Mammary epithelial cell (primary cell): ENCODE measurements at places on chromosomes 1 and 21.

DNA sequence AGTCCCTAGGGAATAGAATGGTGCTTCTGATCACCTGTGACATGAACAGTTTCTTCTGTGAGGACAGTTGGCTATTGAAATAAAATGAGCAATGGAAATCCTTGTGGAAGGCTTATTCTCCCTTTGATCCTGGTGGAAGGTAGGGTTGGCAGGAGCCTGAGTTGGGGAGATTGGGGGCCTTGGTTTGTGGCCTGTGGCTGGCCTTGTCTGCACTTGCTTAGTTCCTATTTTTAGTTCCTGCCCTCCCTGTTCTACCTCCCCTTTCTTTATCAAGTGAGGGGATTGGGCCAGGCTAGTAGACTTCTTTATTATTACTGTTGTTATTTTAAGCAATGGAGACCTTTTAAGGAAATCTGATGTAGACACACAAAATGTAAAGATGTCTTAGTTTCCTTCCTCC, 8.2 kb downstream of the DMRTB1 start:
- DNase-seq, result no peak

DNA sequence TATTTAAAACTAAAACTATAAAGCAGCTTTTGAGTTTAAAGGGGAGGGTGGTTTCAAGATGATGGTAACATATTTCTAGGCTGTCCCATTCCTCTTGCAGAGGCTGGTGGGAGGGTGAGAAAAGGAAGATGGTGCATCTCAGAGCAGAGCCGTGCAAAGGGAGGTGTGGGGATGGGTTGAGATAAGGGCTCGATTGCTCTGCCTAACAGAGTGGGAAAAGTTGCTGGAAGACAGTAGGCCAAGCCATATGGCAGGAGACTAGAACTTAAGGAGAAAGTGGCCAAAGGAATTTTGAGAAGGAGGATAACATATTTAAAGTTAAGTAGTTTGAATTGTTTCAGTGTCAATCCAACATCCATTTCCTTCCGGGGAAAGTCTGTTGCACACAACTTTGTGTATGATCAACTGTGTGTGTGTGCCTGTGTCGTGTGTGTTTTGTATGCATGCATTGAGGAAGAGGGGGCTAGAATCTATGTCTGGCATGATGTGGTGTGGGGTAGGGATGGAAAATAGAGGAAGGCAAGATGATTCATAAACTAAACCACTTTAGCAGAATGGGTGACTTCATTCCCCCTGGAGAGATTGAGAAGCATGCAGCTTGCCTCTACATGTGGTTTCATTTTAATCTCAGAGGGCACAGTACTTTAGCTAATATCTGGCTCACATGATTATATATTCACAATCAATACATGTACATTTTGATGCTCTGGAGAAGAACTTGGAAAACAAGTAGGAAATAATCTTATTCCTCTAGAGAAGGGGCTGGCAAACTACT, 145.0 kb upstream of the DNAH14 start:
- DNase-seq, result peak; percentile 32

DNA sequence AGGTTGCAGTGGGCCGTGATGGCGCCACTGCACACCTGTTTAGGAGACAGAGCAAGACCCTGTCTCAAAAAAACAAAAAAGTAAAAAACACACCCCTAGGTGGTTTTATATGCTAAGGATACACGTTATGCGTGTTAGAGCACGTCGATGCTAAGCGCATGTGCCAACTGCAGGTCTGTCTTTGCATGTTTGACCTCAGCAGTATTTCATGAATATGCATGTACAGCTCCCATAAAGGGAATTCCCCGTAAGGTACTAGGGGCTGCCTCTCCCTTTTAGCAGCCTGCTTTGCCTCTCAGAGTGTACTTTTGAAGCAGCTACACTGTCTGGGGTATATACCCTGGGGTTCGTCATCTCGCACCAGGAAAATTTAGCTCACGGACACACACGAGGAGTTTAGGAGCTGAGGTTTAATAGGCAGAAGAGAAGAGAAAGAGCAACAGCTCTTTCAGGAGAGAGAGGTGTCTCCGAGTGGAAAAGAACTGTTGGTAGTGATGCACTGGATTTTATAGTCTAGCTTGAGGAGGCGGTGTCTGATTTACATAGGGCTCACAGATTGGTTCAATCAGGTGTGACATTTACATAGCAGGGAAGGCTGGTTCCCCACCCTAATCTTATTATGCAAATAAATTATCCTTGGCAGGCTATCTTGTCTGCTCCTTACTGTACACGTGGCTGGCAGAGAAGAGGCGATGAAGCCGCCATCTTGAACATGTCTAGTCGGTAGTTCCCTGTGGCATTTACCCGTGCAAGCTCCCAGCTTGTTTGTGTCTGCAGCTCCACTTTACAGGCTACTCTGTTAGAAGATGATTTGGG, 4.2 kb upstream of the OTUD3 start:
- DNase-seq, result peak; percentile 86

- no peak for DNase-seq
These were observed at the start of gene LRRC42 for GRCh38 chr1:53946252-53947171. LRRC42 (plus strand) TSS chr1:53946350; CDS start chr1:53952000, 5,650 bp downstream.

DNA sequence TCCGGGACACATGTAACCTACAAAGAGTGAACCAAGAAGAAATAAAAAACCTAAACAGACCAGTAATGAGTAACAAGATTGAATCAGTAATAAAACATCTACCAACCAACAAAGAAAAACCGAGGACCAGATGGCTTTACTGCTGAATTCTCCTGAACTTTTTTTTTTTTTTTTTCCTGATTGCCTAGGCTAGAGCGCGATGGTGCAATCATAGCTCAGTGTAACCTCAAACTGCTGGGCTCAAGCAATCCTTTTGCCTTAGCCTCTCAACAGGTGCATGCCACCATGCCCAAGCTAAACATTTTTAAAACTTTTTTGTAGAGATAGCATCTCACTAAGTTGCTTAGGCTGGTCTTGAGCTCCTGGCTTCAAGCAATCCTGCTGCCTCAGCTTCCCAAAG, 11.2 kb upstream of the FGGY start:
- DNase-seq, result no peak

DNA sequence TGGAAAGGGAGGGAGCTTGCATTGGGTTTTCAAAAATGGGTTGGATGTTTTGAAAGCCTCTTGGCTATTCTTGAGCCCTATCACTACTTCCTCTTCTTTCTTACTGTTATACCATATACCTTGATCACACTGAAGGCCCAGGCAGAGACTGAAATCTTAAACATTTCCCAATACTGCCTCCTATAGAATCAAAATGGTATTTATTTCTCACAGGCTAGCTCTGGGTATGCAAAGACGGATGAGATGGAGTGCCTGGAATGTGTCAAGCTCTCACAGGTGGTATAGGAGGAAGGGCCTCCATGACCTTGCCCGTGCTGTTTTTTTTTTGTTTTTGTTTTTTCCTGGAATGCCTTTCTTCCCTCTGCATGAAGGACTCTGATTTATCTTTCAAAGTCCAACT, 268.4 kb upstream of the USP24 start:
- no peak for DNase-seq

- DNase-seq, result no peak
These were observed 504 bp upstream of the SDHC start for GRCh38 chr1:161313554-161314200.

DNA sequence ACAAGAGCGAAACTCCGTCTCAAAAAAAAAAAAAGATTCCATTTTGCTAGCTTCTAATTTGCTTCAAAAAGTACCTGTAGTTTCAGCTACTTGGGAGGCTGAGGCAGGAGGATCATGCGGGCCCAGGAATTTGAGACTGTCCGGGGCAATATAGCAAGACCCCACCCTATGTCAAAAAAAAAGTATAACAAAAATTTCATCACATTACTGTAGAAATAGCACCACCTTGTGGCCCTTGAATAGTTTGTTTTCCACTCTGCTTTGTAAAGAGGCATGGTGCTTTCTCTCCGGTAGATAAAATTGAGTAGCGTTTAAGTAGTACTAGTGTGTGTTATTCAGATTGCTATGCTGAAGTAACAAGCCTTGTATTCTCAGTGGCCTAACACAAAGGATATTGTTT, 18.2 kb upstream of the MSTO1 start:
- DNase-seq, result peak; percentile 33

DNA sequence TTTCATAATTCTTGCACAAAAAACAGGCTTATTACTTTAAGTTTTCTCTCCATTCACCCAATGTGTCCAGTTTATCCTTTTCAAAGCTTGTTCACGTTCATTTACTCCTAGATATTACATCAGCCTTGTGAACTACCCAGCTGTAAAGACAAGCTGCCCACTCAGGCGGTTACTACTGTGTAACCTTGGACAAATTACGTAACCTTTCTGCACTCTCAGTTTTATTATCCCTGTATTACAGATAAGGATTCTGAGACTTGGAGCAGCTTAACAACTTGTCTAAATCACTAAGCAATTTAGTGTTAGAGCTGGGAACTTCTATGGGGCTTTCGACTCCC, 20.5 kb upstream of the LPAR3 start:
- DNase-seq, result peak; percentile 12

DNA sequence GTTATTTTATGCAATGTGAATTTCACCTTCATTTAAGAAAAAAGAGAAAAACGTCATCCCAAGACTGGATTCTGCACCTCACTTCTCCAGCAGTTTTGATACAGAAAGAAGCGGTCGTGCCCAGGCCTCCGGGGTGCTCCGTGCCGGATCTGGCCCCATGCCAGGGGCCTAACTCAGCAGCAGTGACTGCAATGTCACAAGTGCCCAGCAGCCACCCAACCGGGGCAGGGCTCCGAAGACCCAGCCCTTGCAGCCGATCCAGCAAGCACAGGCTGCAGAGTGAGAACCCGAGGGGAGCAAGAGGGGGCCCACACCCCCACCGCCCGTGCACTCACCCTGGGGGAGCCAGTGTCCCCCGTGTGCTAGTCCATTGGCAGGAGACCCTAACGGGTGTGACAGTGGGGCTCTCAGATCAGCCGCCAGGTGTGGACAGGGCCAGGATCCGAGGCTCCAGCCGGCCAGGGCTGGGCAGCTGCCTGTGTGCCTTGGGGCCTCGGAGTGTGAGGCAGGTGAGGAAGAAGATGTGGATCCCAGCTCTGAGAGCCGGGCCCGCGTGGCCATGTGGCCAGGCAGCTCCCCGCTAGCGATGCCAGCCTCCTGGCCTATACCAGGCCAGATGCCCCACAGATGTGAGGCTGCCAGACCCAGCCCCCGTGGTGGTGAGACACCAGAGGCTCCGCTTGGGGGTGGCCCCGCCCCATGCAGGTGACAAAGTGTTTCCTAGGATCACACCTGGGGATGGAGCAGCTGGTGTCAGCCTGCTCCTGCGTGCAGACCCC, 60.6 kb downstream of the MEGF6 start:
- DNase-seq, result no peak

DNA sequence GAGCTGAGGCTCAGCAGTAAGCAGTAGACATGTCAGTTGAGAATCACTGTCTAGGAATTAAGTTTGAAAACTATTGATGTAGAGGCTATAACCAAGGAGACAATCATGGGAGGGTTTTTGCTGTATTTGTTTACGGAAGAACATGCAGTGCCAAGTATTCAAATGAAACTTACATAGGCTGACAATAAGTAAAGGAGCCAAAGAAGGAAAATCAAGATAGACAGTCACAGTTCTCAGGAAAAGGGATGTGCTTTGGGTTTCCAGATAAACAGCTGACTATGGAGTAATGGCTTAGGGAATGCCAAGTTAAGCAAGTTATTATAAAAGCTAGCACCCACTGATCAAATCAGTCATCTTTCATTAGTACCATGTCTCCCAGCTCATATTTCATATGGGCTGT, 21.5 kb downstream of the GNG12 start:
- DNase-seq, result no peak

- DNase-seq, result peak; percentile 79
These were observed at the start of gene LRRC8B for GRCh38 chr1:89524369-89525168. LRRC8B (plus strand) TSS chr1:89524829; CDS start chr1:89582651, 57,822 bp downstream.

- DNase-seq, result no peak
These were observed 119.1 kb downstream of the KCNN3 start for GRCh38 chr1:154750681-154751665.

DNA sequence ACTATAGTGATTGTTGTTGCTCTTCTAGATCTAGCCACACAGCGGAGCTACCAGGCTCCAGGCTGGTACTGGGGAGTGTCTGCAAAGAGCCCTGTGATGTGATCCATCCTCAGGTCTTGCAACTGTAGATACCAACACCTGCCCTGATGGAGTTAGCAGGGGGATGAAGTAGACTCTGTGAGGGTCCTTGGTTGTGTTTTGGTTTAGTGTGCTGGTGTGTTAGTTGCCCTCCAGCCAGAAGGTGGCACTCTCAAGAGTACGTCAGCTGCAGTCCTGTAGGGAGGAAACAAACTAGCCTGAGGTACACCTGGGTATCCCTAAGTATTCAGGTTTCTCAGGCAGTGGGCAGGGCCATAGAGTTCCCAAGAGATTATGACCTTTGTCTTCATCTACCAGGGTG, 81.2 kb upstream of the TMPRSS2 start:
- DNase-seq, result no peak

- peak; percentile 56 for DNase-seq
These were observed 179.2 kb upstream of the LMO4 start for GRCh38 chr1:87149241-87150041.

GRCh38 chr21:28773036-28773435, 219.6 kb downstream of the LTN1 start:
- DNase-seq, result no peak

- DNase-seq, result peak; percentile 57
These were observed 1.1 kb downstream of the ADGRL2 start for GRCh38 chr1:81801651-81802456.

GRCh38 chr1:24336075-24336474, 16.9 kb downstream of the GRHL3 start:
- DNase-seq, result no peak

DNA sequence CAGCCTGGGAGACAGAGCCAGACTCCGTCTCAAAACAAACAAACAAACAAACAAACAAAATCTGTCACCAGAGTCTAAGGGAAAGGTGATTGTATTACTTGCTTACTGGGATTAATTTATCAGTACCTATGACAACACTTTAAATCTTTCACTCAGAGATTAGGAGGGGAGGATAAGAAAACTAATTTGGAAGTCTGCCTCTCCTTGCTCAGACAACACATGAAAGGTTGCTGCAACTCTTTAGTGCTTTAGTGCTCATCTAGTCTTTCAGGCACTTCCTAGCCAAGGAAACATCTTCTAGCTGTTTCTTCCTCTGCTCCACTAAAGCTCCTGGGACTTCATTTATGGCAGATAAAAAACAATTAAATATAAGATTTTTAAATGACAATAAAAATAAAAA, 7.3 kb upstream of the FMN2 start:
- no peak for DNase-seq

- DNase-seq, result no peak
These were observed 18.8 kb upstream of the PWP2 start for GRCh38 chr21:44088401-44088780.

- DNase-seq, result peak; percentile 47
These were observed 37.2 kb downstream of the WNT4 start for GRCh38 chr1:22105611-22106207.

- peak; percentile 28 for DNase-seq
These were observed 54.4 kb upstream of the HAO2 start for GRCh38 chr1:119314001-119314796.

DNA sequence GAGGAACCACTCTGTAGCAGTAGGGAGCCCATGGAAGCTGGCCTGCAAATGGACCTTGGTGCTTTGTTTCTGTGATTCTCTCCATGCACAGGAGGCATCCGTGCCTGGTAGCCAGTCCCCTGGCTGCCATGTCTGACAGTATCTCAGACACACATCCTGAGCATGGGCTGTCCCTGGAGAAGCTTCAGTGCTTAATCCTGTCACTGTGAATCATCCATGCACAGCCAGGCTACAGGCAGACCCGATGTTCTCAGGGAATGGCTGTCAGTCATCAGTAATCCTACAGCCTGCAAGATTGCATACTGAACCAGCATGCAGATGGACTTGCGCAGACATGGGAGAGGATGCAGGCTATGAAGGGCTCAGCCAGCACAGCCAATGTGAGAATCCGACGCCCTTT, 606.3 kb upstream of the PLXNA2 start:
- DNase-seq, result no peak

GRCh38 chr21:27421654-27422053, 454.8 kb upstream of the ADAMTS5 start:
- DNase-seq, result no peak
